ENCODE measurements at places on chromosomes 7 and 10.

DNA sequence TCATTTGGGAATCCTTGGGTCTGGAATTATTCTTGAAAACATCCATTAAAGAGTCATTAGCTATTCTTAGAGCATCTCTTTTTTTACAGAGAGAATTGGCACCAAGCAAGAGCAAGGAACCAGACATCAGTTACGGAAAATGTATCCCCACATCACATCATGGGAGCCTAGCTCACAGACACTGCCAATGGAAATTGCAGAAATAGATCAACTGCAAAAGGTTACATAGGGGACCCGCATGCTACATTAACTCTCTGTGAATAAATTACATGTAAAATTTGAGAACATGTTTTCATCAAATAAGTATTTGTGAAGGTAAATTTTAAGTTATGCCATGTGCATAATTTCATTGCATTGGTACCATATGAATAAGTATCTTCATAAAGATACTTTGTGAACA lies 224.8 kb downstream of the ZNF248 start:
- no peak for DNase-seq

- DNase-seq, result no peak
These were observed 568.8 kb upstream of the PCDH15 start for GRCh38 chr10:55369670-55370420.

DNA sequence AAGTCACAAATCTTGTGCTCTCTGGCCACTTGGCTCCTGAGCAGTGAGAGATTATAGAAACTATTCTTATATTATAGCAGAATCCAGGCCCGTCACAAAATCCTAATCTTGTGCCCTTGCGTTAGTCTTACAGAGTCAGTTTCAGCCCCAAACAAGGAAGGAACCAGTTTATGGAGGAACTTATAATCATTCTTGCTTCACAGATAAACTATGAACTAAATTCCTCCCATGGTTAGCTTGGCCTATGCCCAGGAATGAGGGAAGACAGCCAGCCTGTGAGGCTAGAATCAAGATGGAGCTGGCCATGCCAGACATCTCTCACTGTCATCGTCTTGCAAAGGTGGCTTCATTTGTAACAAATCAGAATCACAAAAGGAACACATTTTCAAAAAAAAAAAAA lies 199.7 kb upstream of the PITRM1 start:
- DNase-seq, result no peak

GRCh38 chr10:70990681-70991080 lies 102.3 kb upstream of the PCBD1 start:
- no peak for DNase-seq

DNA sequence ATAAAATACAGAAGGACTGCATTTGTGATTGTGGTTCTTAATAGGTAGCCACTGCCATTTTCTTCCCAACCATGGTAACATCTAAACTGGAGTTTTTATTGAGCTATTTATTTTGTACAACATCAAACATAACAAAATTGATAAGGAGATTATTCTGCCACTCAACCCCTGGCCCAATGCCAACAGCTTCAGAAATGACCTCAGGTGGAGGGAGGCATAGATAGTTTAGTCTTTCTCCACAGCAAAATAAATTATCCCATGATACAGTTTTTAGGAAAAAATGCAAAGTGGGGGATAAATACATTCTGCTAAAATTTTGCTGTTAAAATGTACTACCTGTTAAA lies 57.6 kb downstream of the LRRTM3 start:
- DNase-seq, result no peak

DNA sequence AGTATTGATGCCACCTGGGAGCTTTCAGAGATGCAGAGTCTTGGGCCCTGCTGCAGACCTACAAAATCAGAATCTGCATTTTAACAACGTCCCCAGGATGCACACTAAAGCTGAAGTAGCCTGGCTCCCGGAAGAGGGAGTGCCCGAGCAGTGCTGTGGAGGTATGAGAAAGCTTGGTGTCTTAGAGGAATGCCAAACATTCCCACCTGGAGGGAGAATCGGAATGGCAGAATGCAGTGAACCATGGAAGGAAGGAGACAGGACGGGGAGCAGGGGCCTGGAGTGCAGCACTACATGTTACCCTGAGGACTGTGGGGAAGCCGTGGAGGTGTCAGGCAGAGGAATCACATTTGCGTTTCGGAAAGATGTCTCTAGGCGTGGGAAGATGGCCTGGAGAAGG lies 90.9 kb downstream of the AOAH start:
- DNase-seq, result no peak

DNA sequence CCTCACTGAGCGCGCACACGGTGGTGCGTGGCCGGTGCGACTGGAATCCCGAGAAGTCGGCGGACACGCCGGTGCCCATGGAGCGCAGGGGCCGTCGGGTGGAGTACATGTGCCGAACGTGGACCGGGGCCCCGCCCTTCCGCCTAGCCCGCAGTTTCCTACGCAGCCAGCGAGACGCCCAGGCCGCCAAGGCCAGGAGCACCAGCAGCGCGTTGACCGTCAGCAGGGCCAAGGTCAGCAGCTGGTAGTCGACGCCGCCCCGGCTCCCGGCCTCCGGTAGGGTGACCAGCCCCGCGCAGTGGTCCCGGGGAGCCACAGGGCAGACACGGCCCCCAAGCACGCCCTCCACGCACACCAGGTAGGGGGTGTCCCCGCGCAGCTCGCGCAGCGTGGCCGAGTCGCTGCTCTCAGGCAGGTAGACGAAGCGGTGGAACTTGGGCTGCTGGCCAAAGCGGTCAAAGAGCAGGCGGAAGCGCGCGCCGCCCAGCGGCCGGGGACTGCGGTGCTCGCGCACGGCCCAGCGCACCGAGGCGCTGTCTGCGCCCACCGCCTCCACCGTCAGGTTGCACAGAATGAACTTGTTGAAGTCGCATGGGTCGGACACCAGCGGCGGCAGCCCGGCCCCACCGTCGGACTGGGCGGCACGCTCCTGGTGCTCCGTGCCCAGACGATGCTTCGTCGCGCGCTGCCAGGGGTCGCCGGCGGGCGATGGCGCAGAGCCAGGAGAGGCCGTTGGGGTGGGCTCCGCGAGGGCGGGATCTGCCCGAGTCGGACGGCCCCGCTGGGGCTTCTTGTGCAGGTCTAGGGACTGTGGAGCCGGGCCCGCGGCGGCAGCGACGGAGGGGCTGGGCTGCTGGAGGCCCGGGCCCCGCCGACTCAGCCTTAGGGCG lies 2.2 kb downstream of the TRIL start:
- DNase-seq, result peak; percentile 41

DNA sequence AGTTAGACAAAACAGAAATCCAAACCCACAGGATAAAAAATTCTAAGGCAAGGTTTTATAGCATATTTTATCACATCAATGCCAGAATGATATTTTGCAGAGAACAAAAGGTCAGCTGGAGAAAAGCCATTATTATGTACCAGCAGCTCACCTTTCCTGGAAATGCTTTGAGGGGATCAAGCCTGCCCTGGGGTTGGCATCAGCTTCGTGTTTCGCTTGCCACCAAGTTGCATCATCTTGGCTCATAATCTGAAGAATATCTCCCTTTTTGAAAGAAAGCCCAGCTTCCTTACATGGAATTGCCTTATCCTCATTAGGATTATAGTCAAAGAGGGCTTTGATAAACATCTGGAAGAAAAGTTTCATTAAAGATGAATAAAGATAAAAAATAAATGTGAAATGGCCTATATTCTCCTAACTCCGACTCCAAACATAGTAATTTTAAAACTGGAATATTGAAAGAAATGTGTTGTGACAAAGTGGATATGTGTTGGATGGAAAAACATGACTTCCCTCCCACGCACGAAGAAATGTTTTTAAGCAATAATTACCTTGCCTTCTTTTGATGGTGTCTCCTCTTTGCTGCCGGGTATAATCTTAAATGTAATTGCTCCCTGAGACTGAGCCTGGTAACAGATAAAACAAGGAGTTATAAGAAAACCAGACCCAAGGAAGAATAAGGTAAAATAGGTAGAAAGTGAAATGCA lies 121.3 kb upstream of the ODAD2 start:
- DNase-seq, result no peak

- no peak for DNase-seq
These were observed 45.3 kb upstream of the CDK1 start for GRCh38 chr10:60732807-60733516.

GRCh38 chr10:112461029-112461887 lies 14.2 kb downstream of the VTI1A start:
- no peak for DNase-seq

DNA sequence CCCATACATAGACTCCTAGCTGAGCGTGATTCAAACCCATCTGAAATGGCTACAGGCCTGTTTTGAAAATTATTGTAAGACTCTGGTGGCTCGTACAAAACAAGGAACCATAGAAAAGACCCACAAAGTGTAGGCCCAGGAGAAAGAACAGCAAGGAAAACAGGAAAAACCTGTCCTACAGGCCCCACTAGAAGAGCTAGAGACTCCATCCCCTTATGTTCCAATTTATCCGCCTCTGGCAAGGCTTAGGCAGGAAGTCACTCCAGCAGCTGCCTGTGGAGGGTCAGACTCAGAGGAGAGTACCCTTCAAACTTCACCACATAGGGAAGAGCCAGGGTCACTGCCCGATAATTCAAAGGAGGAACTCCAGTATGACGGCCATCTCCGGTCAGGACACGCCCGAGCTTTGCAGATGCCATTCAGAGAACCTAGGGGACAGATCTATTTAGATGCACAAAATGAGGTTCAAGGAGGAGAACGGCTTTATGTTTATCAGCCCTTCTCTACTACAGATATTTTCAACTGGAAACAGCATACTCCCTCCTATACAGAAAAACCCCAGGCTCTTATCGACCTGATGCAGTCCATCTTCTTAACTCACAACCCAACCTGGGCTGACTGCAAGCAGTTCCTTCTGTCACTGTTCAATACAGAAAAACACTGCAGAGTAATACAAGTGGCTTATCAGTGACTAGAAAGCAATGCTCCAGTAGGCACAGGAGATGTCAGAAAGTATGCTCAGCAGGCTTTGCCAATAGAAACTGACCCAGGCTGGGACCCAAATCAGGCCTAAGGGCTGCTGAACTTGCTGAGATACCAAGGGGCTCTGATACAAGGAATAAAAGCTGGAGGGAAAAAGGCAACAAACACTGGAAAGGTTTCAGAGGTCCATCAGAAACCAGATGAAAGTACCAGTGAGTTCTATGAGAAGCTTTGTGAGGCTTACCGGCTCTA lies 8.6 kb upstream of the ZNF33B start:
- no peak for DNase-seq

- no peak for DNase-seq
These were observed 32.6 kb downstream of the BEND7 start for GRCh38 chr10:13496164-13496563.

DNA sequence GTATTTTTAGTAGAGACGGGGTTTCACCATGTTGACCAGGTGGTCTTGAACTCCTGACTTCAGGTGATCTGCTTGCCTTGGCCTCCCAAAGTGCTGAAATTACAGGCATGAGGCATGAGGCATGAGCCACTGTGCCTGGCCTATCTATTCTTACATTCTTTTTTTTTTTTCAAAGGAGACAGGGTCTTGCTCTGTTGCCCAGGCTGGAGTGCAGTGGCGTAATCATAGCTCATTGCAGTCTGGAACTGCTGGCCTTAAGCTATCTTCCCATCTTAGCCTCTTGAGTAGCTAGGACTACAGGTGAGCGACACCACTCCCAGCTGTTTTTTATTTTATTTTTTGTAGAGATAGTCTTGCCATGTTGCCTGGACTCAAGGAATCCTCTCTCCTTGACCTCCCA lies 20.5 kb downstream of the RSBN1L start:
- DNase-seq, result no peak

GRCh38 chr10:121694966-121695643 lies 96.9 kb upstream of the FGFR2 start:
- DNase-seq, result no peak

GRCh38 chr10:26213157-26213800 lies 3.3 kb upstream of the GAD2 start:
- DNase-seq, result no peak

DNA sequence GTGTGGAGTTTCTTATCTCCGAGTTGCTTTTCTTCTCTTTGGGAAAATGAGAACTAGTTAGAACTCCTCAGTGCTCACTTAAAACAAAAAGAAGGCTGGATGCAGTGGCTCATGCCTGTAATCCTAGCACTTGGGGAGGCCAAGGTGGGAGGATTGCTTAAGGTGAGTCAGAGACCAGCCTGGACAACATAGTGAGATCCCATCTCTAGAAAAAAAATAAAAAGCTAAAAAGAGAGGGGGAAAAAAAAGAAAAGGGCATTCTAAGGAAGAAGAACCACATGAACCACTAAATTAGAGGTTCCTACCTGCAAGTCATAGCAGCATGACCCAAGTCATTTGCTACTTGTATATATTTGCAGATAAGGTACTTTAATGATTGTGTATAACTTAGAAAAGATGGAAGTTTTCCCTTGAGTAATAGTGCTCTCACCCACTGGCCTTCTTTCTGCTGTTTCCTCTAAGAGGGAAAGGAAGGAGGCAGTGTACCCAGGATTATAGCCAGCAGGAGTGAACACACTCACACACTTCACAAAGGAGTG lies 87.8 kb downstream of the CCDC71L start:
- DNase-seq, result no peak

DNA sequence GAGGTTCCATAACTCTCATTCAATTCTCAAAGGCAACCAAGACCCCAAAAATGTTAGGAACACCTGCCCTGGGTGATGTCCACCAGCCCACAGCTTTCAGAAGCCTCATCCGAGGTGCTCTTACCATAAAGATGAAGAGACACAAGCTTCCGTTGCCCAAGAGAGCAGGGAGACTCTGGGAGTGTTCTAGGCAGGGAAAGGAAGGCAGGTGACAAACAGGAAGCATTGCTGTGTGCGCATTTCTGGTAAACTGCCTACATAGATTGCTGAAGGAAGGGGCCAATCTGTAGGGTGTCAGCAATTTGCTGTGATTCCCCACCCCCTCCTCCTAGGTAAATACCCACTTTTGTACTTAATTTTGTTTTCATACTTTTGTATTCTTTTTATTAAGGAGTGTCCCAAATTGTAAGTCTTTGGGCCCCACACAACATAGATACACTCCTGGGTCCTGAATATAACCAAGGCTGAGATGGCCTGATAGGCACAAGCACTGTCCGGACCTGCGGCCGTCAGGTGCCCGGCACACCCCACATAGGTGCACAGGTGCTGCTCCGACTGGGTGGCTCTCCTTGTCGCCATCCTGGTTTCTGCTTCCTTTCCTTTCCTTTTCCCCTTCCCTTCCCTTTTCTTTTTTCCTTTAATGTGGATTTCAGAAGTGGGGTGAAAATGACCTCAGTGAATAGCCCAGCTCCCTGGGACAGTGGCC lies 51.4 kb upstream of the SMNDC1 start:
- no peak for DNase-seq

- DNase-seq, result no peak
These were observed 106.2 kb upstream of the SEMA3D start for GRCh38 chr7:85292908-85293576.

DNA sequence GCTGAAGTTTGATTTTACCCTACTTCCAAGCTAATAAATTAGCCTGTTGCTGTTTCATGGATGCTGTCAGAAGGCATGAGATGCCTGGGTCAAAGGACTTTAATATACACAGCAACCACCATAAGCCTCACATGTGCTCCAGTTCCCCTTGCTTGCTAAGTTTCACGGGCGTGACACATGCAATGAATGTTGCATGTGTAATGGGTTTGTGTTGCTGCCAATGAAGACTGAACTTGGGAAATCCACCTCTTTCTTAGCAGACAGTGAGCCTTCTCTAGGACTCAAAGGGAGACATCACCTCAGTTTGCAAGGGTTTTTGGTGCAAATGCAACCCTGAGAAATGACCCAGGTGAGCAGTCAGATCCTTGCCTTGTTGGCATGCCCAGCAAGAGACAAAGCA lies 505.5 kb upstream of the PODXL start:
- no peak for DNase-seq

Data from dorsolateral prefrontal cortex (tissue), 122 donors.